Cardiac muscle cell (in vitro differentiated cells and primary cell): ENCODE measurements at places on chromosomes 7 and 10.

- no peak overlapping the region for H3K4me3 ChIP-seq
- DNase-seq, result no peak
- H3K4me1 ChIP-seq, result peaks cover 3% of the 10 kb centered on the region
- no peak overlapping the region for H3K27ac ChIP-seq
Observed at GRCh38 chr7:18179093-18179492, 151.4 kb upstream of the PRPS1L1 start.

DNA sequence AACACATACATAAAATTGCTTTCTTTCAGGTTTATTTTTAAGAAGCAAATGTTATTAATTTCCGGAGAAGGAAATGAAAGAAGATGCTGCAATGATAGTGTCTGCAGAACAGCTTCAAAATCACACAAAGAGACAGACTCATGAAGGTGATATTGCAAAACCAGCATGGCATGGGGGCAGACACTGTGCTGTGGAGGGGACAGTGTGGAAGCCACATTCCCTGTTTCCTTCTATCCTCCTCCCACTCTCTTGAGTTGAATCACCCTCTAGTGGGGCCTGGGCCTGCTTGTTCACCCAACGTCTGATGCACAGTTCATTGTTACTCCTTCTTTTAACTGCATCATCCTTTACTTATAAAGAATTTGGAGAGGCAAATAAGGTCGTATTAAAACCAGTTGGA lies 104.0 kb upstream of the INSIG1 start:
- peaks cover 8% of the 10 kb centered on the region for H3K27me3 ChIP-seq
- no peaks in the 10 kb centered on the region for H3K4me1 ChIP-seq
- H3K27ac ChIP-seq, result no peak overlapping the region
- H3K4me3 ChIP-seq, result no peak overlapping the region
- no peaks in the 10 kb centered on the region for H3K36me3 ChIP-seq

GRCh38 chr10:61655335-61655851 lies 7.3 kb upstream of the CABCOCO1 start:
- no peaks in the 10 kb centered on the region for H3K27me3 ChIP-seq
- no peak overlapping the region for H3K4me3 ChIP-seq
- no peaks in the 10 kb centered on the region for H3K4me1 ChIP-seq

GRCh38 chr7:127786184-127786583 lies 134.2 kb downstream of the SND1 start:
- DNase-seq, result no peak
- H3K4me1 ChIP-seq, result peaks cover 23% of the 10 kb centered on the region
- H3K36me3 ChIP-seq, result no peaks in the 10 kb centered on the region
- no peaks in the 10 kb centered on the region for H3K27me3 ChIP-seq
- no peak overlapping the region for H3K27ac ChIP-seq
- H3K4me3 ChIP-seq, result no peak overlapping the region

GRCh38 chr7:105829681-105830322 lies 46.6 kb downstream of the ATXN7L1 start:
- DNase-seq, result no peak
- H3K27me3 ChIP-seq, result no peaks in the 10 kb centered on the region
- no peak overlapping the region for H3K4me3 ChIP-seq
- H3K36me3 ChIP-seq, result no peaks in the 10 kb centered on the region
- H3K27ac ChIP-seq, result no peak overlapping the region

DNA sequence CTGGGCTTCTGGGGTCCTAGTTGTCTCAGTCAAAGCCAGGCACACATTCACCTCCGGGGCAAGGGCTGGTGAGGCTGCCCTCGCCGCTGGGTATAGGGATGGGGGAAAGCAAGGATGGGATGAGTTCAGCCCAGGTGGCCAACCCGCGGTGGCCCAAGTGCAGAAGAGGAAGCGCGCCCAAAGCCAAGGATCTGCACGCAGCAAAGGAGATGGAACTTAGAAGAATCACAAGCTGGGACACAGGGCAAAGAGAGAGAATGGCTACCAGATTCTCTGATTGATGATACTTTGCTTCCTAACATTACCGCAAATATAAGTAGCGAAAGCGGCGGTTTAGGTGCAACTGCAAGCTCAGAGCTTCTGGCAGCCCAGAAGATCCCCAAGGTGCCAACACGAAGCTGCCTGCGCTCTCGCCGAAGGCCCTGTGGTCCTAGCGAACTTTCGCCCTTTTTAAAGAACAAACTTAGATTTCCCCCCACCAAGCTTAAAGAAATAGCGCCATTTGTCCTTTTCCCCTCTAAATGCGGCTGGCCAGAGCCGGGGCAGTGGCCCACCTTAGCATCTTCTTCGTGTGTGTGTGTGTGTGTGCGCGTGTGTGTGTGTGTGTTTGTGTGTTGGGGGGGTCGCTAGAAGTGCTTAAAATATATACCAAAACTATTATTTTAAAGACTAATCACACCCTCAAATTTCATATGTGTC lies 927 bp upstream of the MKX start:
- DNase-seq, result no peak
- H3K27me3 ChIP-seq, result peaks cover 99% of the 10 kb centered on the region
- H3K27ac ChIP-seq, result no peak overlapping the region

DNA sequence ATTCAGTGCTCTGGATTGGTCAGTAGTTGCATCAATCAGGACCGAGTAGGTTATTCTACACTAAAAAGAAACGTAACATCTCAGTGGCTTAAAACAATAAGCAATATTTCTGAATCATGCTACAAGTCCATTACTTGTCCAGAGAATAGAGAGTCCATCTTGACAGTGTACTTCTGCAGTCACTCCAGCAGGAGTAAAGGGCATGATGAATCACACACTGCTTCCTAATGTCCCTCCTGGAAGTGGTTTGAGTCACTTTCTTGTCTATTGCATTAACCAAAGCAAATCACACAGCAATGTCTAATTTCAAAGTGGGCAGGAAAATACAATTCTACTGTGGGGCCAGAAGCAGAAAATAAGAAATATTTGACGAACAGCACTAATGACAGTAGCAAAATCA lies 124.8 kb downstream of the TSPAN12 start:
- H3K4me1 ChIP-seq, result peaks cover 10% of the 10 kb centered on the region
- no peak for DNase-seq
- no peak overlapping the region for H3K27ac ChIP-seq
- H3K36me3 ChIP-seq, result no peaks in the 10 kb centered on the region
- H3K4me3 ChIP-seq, result no peak overlapping the region

- H3K4me1 ChIP-seq, result no peaks in the 10 kb centered on the region
- H3K4me3 ChIP-seq, result no peak overlapping the region
- H3K36me3 ChIP-seq, result no peaks in the 10 kb centered on the region
- H3K27ac ChIP-seq, result no peak overlapping the region
- H3K27me3 ChIP-seq, result no peaks in the 10 kb centered on the region
Observed at GRCh38 chr10:56296618-56297017, 64.4 kb downstream of the ZWINT start.

DNA sequence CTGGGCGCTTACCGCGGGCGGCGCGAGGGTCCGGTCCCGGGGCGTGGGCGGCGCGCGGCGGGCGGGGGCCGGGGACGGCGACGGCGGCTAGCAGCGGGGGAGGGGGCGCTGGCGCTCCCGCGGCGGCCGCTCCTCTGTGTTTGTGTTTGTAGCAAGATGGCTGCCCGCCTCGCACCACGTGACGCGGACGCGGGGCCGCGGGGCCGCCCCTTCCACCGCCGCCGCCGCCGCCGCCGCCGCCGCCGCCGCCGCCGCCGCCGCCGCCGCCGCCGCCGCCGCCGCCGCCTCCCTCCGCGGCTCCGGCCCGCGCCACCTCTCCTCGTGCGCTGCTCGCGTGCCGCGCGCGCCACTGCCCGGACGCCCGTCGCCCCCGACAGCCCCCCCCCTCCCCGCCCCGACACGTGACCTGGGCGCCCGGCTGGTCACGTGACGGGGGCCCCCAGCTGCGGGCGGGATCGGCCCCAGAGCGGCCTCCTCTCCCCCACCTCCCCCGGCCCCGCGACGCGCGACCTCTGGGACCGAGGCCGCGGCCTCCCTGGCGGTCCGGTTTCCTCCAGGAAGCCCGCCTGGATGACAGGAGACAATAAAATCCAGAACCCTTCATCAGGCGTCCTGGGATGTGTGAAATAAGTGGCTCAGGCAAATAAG lies at the start of gene GIGYF1:
GIGYF1 (minus strand) TSS at position 153 of the 648 bp plus-strand sequence. CDS start 6,012 bp downstream, outside the sequence.
- H3K36me3 ChIP-seq, result no peaks in the 10 kb centered on the region
- peak within 1 kb of the TSS; percentile 95 for H3K4me3 ChIP-seq
- H3K27ac ChIP-seq, result peak within 1 kb of the TSS; percentile 93
- DNase-seq, result peak; percentile 86

DNA sequence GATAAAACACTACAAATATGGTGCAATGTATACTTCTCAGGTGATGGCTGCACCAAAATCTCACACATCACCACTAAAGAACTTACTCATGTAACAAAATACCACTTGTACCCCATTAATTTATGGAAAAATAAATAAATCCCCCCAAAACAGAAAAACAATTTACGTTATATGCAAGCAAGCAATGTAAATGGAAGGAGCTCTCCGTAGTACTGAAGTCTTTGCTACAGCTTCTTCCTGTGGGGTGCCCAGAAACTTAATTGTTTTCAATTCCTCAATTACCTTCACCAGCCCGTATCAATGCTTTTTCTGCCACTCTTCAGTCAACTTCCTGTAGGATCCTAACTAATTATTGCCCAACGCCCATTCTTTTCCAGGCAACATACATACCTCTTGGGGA lies 138.1 kb downstream of the RELN start:
- DNase-seq, result peak; percentile 40
- no peak overlapping the region for H3K27ac ChIP-seq
- no peaks in the 10 kb centered on the region for H3K36me3 ChIP-seq
- H3K27me3 ChIP-seq, result no peaks in the 10 kb centered on the region
- no peaks in the 10 kb centered on the region for H3K4me1 ChIP-seq

DNA sequence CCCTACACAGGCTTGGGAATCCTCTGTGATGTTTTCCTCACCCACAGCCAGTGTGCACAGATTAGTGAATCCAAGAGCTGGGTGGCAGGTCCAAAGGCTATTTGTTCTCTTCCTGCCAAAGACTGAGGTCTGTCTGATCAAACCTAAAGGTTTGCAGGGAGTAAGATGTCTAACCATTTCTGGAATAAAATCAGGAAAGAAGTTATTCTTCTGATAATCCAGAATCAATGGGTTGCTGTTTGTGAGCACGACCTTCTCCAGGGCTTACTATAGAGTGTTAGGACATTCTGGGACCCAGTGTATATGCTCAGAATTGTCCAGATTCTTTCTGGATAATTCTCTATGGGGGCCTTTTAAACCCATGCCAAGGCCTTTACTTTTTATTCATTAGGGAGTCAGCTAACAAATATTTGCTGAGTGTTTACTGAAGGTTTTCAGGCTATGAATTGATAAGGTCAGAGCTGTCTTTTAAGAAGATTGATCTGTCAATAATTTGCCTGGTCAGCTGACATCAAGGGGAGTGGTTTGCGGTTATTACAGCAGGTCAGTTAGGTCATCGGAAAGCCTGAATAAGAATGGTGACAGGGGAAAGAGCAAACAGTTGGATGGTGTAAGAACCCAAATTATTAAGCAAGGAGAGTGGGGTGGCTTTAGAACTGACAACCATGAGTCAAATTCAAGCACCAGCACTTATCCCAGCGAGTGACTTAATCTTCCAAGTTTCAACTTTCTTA lies 7.5 kb upstream of the TECTB start:
- H3K4me1 ChIP-seq, result peaks cover 7% of the 10 kb centered on the region
- H3K4me3 ChIP-seq, result no peak overlapping the region
- no peaks in the 10 kb centered on the region for H3K36me3 ChIP-seq
- no peak overlapping the region for H3K27ac ChIP-seq

GRCh38 chr7:155153676-155154075 lies 83.6 kb downstream of the HTR5A start:
- no peak overlapping the region for H3K27ac ChIP-seq
- no peaks in the 10 kb centered on the region for H3K27me3 ChIP-seq
- no peak overlapping the region for H3K4me3 ChIP-seq

- no peaks in the 10 kb centered on the region for H3K36me3 ChIP-seq
- H3K4me3 ChIP-seq, result no peak overlapping the region
- no peak for DNase-seq
- peaks cover 4% of the 10 kb centered on the region for H3K4me1 ChIP-seq
- no peak overlapping the region for H3K27ac ChIP-seq
Observed at GRCh38 chr10:72883861-72884260, 9.7 kb upstream of the OIT3 start.

DNA sequence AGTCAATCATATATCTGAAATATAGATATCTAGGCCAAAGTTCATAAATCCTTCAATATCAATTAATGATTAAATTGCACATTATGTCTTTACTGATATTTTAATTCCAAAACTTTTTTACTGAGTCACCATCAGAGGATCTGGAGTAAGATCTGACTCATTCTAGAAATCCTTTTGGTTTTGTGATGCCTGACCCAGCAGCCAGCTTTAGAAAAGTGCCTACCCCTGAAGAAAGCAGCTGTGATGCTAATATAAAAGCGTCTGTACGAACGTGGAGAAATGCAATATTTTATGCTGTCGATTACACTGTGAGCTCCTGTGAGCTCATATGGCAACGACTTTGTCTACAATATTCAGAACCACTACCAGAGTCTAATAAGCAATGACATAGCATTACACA lies 142.5 kb upstream of the LRRTM3 start:
- peaks cover 2% of the 10 kb centered on the region for H3K4me1 ChIP-seq
- DNase-seq, result no peak
- no peak overlapping the region for H3K4me3 ChIP-seq
- H3K27me3 ChIP-seq, result no peaks in the 10 kb centered on the region
- H3K36me3 ChIP-seq, result no peaks in the 10 kb centered on the region

GRCh38 chr10:112202561-112203241 lies 19.1 kb upstream of the GPAM start:
- peaks cover 3% of the 10 kb centered on the region for H3K4me1 ChIP-seq
- H3K27ac ChIP-seq, result no peak overlapping the region
- H3K4me3 ChIP-seq, result no peak overlapping the region
- H3K27me3 ChIP-seq, result no peaks in the 10 kb centered on the region

- DNase-seq, result no peak
- no peaks in the 10 kb centered on the region for H3K36me3 ChIP-seq
- no peak overlapping the region for H3K27ac ChIP-seq
- no peaks in the 10 kb centered on the region for H3K27me3 ChIP-seq
- no peaks in the 10 kb centered on the region for H3K4me1 ChIP-seq
Observed at GRCh38 chr7:89029864-89030263, 234.3 kb upstream of the TEX47 start.

DNA sequence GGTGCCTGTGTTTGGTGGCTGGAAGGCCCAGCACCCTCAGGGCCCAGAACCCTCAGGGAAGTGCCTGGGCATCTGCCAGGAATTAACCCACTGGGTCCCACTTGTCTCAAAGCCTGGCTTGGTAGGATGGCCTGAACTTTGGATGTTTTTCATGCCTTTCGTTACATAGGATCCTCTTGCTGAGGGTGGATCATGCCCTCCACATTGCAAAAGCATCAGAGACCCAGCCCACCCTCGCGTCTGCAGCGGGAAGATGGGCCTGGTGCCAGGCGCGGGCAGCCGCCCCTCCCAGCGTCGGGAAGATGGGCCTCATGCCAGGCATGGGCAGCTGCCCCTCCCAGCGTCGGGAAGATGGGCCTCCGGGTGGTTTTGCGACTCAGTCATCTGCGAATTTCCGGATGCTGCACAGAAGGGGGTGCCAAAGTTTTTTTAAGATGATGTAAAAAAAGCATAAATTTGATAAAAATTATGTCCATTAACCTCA lies 51.9 kb upstream of the PRKAR1B start:
- H3K27me3 ChIP-seq, result no peaks in the 10 kb centered on the region
- peaks cover 16% of the 10 kb centered on the region for H3K36me3 ChIP-seq
- no peak overlapping the region for H3K4me3 ChIP-seq
- no peaks in the 10 kb centered on the region for H3K4me1 ChIP-seq
